ENCODE measurements at places on chromosomes 4 and X.

- no peak for DNase-seq
Measured at GRCh38 chr4:158885564-158885963, 116.7 kb downstream of the FNIP2 start.

DNA sequence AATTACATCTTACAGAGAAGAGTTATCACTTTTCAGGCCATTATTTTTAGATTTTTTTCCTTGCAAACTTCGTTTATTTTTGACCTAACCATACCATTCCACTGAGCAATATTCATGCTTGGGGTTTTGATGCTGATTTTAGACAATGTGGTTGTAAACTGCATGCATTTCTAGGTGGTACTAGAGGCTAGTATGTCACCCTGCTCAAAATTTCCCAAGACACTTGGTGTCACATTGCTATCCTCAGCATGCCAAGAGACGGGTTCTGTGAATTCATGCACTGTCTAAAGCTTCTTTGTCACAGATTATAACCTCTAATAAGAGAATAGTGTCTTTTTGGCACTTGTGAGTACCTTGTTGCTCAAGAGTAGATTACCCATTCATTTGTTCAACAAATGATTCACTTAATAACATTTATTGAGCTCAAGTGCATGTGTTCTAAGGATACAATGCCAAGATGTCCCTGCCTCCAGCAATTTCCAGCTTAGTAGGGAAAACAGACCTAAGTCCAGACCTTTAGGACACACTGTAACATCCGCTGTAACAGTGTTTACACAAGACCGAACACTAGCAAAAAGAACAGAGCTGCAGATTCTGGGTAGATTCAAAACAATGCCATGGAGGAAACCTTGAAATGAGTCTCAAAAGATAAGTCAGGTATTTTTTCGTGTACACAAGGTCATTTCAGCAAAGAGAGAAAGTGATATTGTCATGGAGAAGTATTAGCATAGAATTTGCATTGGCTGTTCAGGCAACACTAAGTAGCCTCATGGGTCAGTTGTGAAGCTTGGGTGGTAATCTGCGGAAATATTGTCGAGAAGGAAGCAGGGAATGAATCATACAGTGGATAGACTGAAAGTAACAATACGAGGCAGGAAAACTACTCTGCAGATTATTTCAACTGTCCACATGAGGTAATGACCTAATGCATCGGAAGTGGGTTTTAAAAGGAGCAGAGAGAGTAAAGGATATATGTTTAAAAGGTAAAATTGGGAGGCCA is 515.1 kb upstream of the ZFP42 start:
- DNase-seq, result no peak

GRCh38 chr4:118279328-118279727 is 73.5 kb downstream of the PRSS12 start:
- no peak for DNase-seq

- no peak for DNase-seq
Measured at GRCh38 chrX:11537141-11537540, 128.6 kb downstream of the ARHGAP6 start.

GRCh38 chrX:132001127-132001526 is 22.0 kb upstream of the STK26 start:
- no peak for DNase-seq

GRCh38 chr4:109065006-109065405 is 237.5 kb downstream of the COL25A1 start:
- no peak for DNase-seq

DNA sequence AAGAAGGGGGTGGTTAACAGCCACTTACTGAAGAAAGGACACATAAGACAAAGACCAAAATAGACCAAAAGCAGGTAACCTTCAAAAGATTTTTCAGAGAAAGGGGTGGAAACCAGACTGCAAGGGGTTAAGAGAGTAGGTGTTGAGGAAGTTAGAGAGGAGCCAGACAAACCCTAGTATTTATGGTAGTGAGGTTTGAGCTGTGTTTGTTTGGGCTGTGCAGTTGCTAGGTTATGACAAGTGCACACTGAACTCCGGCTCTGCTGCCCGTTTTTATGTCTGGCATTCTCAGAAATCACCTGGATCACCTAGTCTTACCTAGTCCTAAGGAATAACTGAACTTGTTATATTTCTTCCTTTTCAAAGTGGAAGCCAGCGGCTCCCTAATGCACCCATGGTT is 22.9 kb upstream of the G3BP2 start:
- no peak for DNase-seq

DNA sequence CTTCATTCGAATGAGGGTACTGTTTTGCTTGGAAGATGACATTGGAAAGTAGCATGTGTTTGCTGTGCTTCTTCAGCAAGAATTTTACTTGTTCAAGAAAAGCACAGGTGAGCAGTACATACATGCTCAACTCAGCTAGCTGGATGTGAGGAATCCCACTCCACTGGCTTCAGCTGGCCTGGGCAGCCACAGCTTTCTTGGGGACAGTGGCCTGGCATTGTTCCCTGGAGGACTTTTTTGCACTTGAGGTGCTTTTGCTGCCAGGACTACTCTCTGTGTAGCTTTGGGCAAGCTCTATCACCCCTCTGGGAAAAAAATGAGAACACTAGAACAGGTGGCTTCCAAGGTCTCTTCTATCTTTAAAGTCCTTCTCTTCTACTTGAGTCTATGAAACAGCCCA is 184.3 kb downstream of the LDB2 start:
- DNase-seq, result no peak

GRCh38 chrX:28225513-28225912 is 244.3 kb upstream of the DCAF8L1 start:
- DNase-seq, result no peak

DNA sequence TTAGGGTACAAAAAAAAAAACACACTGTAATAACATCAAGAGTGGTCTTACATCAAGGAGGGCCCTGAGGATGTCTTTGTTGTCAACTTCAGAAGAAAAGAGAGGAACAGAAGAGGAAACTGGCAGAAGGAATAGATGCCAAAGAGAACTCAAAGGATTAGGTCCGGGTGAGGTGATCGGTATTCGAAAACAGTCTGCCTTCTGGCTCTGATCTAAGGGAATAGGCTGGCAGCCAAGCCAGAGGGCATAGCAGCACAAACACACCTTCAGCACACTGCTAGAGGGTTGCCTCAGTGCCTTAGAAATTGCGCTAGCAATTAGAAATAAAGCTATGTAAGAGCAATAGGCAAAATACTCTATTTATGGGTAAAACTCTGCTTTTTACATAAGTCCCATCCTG is 91.4 kb upstream of the TTC29 start:
- DNase-seq, result no peak

GRCh38 chr4:5474756-5475155 is 233.6 kb downstream of the EVC2 start:
- no peak for DNase-seq

GRCh38 chr4:3251691-3252479 is 2.9 kb downstream of the MSANTD1 start:
- no peak for DNase-seq

Data from H7 (cell line).